ENCODE measurements at places on chromosomes 12 and 14.

DNA sequence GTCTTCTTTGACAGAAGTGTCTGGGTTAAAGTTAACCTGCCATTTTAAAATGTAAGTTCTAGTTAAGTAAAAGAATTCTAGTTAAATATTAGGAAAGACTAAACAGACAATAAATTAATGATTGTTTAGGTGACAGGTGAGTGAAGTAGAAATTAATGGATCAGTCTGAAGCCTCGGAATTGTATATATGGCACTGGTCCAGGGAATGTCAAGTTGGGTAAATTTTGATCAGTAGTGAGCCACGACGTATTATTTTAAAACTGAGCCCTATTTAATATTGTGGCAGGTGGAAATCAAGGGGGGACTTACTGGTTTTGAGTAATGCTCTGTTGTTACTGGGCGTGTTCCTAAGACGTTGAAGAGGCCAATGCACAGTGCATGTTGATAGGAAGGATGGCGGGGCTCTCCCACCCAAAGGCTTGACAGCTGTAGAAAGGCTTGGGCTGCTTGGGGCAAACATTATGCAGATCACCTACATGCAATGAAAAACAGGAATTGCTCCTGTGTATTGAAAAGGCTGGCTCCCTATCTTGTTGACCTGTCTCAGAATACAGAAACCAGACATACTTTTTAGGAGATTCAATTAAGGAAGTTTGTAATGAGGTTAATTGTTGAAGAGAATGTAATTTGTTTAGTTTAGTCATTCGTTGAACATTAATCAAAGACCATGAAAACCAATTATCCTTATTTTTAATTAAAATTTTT lies 5.9 kb upstream of the PPFIBP1 start:
- DNase-seq: no peak

- DNase-seq: no peak
These were observed 147.0 kb upstream of the OR4E1 start for GRCh38 chr14:21820631-21821030.

DNA sequence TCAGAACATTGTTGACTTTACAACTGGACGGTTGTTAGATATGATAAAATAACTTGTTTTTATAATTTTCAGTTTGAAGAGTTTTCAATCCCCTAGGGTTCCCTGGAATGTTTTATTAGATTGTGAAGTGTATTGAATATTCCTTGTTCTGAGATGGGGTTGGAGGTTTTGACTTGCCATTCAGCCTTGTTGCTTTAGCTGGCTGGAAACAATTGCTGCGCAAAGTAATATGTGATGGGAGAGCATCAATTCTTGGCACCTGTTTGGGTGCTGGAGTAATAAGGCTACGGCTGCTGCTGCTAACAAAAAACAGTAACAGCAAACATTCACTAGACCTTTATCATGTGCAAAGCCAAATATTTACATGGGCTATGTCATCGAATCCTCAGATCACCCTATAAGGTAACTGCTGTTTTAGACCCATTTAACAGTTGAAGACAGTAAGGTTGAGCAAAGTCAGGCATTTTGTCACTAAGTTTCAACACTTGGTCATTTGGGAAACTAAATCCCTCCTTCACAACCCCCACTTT lies 241.0 kb upstream of the TBX3 start:
- DNase-seq: no peak

GRCh38 chr14:93536945-93537344 lies 106.2 kb downstream of the UNC79 start:
- no peak for DNase-seq

- no peak for DNase-seq
These were observed 231.4 kb downstream of the ALG10 start for GRCh38 chr12:34253674-34254073.

- DNase-seq: no peak
These were observed 111.9 kb upstream of the CCDC175 start for GRCh38 chr14:59688224-59689170.

- DNase-seq: no peak
These were observed 538 bp upstream of the TIGAR start for GRCh38 chr12:4320497-4320852.

GRCh38 chr14:103552011-103552845 lies 10.2 kb downstream of the BAG5 start:
- no peak for DNase-seq

DNA sequence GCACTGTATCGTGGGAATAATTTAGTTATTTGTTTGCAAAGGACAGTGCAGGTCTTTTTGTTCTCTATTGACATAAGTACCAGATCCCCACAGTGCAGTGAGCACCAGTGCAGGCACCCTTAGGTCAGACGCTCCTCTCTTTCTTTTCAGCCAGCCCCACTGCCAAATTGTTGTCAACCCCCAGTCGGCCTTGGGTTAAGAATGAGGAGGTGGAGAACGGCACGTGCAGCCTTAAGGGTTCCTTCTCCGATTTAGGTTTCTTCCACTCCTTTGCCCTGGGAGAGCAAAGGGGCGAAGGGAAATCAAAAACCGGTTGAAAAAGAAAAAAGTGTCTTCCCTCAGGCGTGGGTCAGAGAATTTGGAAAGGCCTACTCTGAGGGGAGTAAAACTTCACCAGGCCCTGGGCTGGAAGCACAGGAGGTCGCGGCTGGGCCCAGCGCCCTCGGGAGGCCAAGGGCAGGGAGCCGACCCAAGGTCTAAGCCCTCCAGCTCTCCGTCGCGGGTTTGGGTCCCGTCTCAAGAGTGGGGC lies 4.3 kb downstream of the PAX9 start:
- DNase-seq: no peak

- DNase-seq: no peak
These were observed 45.4 kb downstream of the ATG14 start for GRCh38 chr14:55366271-55366670.

DNA sequence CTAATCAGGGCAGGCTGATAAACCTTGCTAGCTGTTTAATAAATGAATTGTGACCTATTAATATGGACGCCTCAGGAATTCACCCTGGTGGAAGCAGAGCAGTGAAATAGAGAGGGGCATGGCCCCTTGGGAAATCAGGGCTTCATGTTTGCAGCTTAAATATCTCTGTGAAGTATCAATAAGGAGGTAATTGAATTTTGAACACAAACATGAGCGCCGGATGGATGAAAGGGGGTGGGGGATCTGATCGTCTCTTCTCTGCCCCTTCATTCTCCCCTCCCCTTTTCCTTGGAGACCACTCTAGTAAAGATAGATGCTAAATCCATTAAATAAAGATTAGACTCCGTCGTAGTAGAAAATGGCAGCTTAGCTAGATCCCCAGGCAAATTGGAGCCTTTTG lies 70.5 kb downstream of the LIN52 start:
- DNase-seq: no peak

GRCh38 chr14:35878272-35879150 lies 52.4 kb downstream of the BRMS1L start:
- DNase-seq: peak; percentile 56

DNA sequence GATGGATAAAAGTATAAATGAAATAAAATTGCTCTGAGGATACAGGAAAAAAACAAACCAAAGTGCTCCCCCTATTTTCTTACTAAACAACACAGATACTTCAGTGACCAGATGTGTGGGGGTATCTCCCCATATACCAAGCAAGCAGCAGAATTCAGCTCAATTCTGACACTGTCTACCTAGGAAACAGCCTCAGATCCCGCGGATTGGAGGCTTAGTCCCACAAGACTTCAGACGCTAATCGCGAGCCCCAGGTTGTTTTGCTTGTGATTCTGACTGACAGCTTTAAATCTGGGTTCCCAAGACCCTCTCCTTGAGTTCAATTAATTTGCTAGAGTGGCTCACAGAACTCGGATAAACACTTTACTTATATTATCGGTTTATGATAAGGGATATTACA lies 17.3 kb downstream of the NFKBIA start:
- DNase-seq: no peak

- no peak for DNase-seq
These were observed 8.7 kb upstream of the PPP1R13B start for GRCh38 chr14:103856105-103856504.

Measured in DMS 273 treated with DMSO at 0.1 percent for 48 hours (cell line).